ENCODE measurements at places on chromosomes 4 and X. TPM values are rescaled to one million over a fixed set of nuclear protein-coding genes. Genes with fewer than 3 reads are reported as not detected.

DNA sequence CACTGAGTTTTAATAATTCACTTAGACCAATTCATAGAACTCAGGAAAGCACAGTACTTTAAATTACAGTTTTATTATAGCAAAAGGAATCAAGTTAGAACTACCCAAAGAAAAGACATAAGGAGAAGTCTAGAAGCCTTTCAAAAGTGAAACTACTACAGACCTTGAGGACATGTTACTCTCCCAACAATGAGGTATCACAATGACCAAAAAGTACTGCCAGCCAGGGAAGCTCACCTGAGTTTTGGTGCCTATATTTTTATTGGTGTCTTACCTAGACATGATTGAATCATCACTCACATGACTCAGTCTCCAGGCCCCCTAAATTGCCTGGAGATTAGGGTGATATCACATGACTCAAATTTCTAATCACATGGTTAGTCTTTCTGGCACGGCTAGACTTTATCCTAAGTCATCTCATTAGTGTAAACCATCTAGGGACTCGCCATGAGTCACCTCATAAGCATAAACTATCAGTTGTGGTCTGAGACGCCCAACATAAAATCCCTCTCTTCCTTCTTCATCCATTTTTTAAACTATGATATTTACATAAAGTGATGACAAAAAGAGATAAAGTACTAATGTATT, 372.3 kb downstream of the TMA16 start:
- no peak for DNase-seq

GRCh38 chrX:44903830-44904530, 31.0 kb downstream of the KDM6A start:
- DNase-seq = no peak

The P2RY10 gene
- polyA plus RNA-seq = 0.16 TPM

GRCh38 chrX:34546366-34546765, 110.7 kb downstream of the TMEM47 start:
- no peak for DNase-seq

- DNase-seq = peak; percentile 10
Measured at GRCh38 chr4:129167640-129168260, 71.8 kb downstream of the C4orf33 start.

GRCh38 chrX:107547621-107548020, 80.7 kb upstream of the PRPS1 start:
- no peak for DNase-seq

- no peak for DNase-seq
Measured at GRCh38 chrX:153768311-153769157, 4.5 kb downstream of the PLXNB3 start.

The MAGEB1 gene
- polyA plus RNA-seq = not detected

DNA sequence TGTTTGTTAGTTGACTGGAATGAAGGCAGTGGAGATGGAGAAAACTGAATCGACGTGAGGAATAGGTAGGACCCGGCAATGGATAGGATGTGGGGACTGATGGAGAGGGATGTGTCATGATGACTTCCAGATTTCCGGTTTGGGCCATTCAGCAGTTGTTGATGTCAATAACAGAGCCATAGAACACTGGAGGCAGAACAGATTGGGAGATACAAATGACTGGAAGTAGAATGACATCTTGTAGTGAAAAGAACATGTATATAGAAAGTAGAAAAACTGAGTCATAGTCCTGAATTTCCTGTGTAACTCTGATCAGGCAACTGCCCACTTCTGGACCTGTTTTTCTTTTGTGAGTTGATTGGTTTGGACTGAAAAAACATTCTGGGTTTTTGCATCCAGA, 24.5 kb downstream of the CETN2 start:
- no peak for DNase-seq

- no peak for DNase-seq
Measured at GRCh38 chrX:34238896-34239295, 106.8 kb upstream of the FAM47A start.

GRCh38 chr4:17066236-17066635, 167.8 kb upstream of the LDB2 start:
- no peak for DNase-seq

- DNase-seq = peak; percentile 33
Measured at GRCh38 chr4:10762561-10762960, 78.0 kb upstream of the CLNK start.

DNA sequence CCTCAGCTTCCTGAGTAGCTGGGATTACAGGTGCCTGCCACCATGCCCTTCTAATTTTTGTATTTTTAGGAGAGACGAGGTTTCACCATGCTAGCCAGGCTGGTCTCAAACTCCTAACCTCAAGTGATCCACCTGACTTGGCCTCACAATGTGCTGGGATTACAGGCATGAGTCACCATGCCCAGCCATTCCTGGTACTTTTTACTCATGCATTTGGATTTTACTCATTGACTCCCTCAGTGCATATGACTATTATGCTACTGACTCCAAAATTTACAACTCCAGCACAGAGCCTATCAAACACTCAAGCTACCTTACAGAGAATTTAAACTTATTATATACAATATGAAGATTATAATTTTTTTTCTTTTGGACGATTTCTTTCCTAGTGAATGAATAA, 199.9 kb downstream of the CXXC4 start:
- DNase-seq = no peak

The MXD4 gene
- 66.3 TPM for polyA plus RNA-seq

GRCh38 chrX:81378560-81378959, 176.7 kb downstream of the SH3BGRL start:
- no peak for DNase-seq

- no peak for DNase-seq
Measured at GRCh38 chr4:98997166-98997565, 1.6 kb downstream of the METAP1 start.

DNA sequence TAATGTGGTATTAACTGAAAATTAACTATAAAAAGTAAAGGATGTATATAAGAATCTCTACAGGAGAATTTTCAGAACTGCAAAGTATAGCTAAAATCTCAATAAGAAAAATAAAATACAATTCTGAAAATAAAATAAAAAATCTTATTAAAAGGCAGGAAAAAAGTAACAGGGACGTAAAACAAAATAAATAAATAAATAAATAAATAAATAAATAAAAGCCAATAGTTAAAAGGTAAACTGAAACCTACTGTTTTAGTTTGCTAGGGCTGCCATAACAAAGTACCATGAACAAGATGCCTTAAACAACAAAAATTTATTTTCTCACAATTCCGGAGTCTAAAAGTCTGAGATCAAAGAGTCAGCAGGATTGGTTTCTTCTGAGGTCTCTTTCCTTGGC, 140.6 kb downstream of the SPANXA1 start:
- no peak for DNase-seq

The PHKA2 gene
- polyA plus RNA-seq = 36.9 TPM

DNA sequence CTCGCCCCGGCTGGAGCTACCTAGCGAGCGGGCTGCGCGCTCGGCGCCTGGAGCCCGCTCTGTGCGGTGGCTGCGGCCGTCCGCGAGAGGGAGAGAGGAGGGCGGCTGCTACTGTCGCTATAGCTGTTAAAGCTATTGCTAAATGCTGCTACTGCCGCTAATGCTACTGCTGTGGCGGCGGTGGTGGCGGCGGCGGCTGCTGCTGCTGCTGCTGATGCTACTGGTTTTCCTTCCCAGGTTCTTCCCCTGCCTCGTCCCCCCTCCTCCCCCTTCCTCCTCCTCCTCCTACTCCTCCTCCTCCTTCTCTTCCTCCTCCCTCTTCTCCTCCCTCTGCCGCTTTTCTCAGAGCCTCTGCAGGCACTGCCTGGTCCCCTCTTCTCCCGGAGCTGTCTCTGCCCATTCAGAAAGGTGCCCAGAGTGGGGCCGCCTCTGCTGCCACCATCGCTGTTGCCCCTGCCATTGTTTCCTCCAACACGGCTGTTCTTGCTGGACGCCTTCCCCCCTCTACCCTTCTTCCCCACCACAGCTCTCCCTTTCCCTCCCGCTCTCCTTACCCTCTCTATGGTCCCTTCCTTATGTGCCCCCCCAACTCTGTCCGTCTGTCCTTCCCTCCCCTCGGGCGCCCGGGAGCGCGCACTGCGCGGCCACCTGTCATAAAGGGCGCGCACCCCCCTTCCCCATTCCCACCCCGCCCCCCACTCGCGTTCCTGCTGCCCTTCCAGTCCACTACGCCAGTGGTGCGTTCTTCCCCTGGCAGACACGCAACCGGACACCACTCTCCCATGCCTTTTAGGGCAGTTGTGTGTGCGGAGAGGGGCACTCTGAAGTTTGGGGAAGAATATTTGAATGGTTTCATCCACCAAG, at the start of gene NEXMIF:
TSS of gene NEXMIF (minus strand) at position 228 of the 864 bp plus-strand sequence.
- DNase-seq = no peak

The VCX3A gene
- polyA plus RNA-seq = not detected

GRCh38 chr4:151901631-151902030, 140.8 kb upstream of the GATB start:
- DNase-seq = no peak

DNA sequence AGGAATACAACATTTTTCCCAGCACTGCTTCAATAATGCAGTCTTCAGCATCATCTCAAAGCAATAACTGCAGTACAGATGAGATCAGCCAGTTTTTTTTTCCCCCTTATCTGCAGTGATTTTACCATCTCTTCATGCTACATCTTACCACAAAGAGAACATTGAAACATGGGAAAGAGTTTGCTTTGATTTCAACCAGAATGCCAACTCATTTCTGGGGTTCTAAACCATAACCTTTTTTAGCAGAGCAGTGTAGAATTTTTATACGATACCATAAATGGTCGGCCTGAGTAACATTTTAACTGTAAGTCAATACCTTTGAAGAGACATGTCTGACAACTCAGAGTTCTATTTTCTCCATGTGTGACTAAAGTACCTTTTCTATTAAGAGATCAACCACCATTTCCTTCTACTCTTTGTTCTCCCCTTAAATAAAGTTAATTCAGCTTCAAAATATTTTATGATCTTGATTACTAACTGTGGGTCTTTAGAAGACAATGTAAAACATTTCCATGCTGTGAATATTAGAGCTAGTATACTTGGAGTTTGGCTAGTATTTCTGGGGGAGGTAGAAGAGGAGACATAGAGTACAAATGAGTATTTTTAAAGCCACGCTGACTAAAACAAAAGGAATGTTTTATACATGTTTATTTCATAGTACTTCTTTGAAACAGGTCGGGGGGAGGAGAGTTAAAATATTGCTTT, 69.1 kb downstream of the TET2 start:
- DNase-seq = no peak

DNA sequence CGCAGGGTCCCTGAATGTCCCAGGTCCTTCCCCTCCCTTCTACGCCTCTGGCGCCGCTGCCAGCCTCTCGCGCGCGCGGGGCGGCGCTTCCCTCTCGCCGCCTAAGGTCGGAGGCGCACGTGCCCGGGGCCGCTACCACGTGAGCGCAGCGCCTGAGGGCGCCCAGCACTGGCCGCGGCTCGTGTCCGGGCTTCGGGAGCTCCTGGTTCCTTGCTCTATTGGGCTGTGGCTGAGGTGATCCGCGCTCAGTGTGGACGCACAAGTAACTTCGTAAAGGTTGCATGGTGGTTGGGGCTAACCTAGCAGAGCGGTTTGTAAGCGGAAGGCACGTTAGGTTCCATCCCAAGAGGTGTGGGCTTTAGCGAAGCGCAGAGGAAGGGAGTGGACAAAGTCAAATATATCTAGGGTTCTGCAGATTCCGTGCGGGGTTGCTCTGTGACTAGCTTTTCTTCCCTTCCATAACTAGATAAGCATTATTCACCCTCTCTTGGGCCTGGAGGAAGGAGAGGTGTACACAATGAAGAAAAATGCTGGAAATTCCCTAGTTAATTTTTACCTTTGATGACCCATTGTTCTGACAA, 1.8 kb downstream of the TLL1 start:
- no peak for DNase-seq

DNA sequence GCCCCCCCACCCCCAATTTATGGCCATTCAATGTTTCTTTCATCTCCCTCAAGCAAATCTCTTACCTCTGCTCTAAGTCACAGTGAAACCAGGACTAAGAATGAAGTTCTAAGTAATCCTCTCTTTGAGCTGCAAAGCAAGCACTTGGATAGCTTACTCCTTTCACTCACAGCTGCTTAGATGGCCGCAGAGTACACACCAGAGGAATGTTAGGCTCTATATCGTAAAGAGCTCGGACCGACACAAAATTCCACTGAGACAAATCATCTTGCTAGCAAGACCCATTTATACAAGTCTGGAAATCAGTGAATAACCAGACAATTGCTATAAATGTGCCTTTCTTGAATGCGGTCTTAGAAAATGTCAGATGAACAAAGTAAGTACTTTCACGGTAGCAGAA, 135.0 kb downstream of the IDS start:
- DNase-seq = no peak

- no peak for DNase-seq
Measured at GRCh38 chr4:190019023-190019858, 7.8 kb downstream of the FRG2 start.

The GRIA2 gene
- 1.1 TPM for polyA plus RNA-seq

- no peak for DNase-seq
Measured at GRCh38 chr4:165111906-165112367, 723 bp downstream of the TMEM192 start.
